ENCODE measurements at places on chromosomes 13 and 19.

DNA sequence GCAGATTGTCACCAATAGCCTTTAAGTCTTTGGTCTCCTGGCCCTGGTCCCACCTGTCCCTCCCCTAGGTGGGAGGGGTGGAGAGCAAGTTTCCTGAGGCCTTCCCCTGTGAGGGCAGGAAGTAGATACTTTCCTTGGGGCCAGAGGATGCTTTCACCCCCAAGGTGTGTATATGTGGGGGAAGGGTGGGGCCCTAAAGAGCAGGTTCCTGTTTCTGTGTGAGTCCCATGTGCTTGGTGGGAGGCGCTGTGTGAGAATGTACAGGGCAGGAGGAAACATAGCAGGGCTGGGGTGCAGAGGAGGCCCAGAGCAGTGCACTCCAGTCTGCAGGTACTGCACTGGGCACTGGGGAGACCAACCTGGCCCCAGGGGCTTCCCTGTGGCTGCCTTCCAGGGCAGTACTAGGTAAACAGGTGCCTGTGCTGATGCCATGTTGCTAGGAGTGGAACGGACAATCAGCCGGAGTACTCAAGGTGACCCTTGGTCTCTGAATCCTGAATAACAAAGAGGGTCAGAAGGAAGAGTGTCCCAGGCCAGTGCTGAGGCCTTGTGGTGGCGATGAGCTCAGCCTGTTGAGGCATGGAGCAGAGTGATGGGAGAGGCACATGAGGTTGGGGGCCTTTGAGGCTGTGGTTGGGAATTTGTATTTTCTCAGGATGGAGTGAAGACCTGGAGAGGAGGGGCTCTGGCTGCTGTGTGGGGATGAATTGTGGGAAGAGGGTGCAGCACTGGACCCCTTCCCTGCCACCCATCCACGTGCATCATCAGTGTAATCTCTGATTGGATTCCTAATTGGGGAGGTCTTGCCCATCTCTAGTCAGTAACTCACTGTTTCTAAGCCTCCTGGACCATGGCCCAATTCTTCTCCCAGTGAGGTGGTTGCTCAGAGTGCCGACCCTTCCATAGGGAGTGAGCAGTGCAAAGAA lies 5.1 kb downstream of the EGLN2 start:
- DNase-seq, result no peak

GRCh38 chr13:113657851-113658741 lies at the start of gene ATP4B:
TSS of gene ATP4B (minus strand) at chr13:113658198. CDS start at chr13:113658144, 54 bp downstream.
- DNase-seq, result no peak

- no peak for DNase-seq
These were observed 663.2 kb downstream of the UQCRFS1 start for GRCh38 chr19:28549680-28550277.

DNA sequence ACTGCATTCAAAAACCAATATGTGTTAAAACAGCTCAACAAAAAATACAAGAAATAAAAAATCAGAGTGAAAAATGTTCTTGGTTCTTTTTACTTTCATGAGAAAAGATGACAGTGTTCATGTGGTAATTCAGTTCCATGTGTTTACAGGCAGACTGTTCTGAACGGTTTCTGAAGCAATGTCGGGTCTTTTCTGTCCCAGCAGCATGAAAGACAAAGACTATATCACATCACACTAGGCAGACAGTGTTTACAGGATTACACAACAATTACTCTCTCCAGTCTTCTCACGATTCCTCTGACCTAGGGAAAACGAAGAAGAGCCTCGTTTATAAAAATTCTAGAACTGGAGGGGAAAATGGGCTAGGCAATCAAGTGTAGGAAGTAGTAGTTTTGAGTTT lies 83.4 kb downstream of the UBL3 start:
- DNase-seq, result no peak

Measured in head of caudate nucleus (tissue), 42 donors.